ENCODE measurements at places on chromosomes 3 and 15. TPM values are rescaled to one million over a fixed set of nuclear protein-coding genes. Genes with fewer than 3 reads are reported as not detected.

GRCh38 chr3:13106308-13107001 lies 33.2 kb upstream of the IQSEC1 start:
- no peak for DNase-seq

DNA sequence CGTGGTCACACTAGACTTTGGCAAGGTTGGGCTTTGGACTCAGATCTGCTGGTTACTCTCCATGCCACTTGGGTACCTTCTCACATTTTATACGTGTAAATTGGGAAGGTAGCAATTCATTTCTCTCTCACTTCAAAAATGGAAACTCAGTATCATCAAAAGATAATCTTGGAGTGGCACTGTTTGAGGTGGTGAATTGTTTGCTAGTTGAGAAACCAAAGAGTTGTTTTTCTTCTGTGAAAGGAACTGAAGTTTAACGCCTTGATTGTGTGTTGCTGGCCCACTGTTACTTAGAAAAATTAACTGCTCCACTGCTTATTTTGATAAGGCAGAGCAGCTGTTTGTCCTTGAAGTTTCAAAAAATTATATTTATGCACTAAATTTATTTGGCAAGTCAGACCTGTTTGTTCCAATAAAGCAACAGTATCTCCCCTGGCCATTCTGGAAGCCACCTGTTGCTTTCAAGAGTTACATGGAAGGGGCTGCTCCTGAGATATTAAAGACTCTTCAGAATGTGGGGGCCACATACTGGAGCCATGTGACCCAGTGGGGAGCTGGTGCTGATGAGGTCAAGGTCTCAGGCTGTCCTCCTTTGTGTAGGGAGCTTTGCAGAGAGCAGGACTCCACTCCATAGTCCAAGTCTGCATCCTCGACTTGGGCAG lies 16.2 kb downstream of the PLCL2 start:
- no peak for DNase-seq

- peak; percentile 37 for DNase-seq
Observed at GRCh38 chr15:72141171-72142084, 23.2 kb downstream of the SENP8 start.

DNA sequence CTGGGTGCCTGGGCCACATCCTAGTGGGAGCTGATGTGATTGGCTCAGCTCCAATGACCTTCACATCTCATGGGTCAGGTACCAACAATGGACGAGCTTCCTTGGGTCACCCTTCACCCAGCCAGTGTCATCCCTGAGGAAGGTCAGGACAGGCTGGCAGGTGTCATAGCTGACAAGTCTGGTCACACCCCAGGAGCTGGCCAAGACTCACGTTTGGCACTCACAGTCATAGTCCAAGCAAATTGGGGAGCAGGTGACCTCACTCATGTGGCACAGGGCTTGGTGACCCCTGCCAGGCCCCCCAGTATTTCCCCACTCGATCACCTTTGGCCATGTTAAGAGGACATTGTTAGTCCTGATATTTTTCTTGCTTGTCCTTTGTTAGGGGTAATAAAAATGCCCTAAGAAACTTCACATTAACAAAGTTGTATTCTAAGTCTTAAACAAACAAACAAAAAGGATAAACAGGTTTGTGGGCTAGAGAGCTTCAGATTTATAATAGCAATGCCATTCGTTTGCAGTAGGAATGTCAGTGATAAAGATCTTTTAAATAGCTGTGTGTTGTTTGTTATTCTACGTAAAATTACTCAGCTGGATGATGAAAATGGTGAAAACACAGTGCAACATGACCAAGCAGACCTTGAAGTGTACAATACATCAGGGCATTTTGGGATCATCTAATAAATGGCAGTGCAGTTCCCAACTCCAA lies 79.5 kb upstream of the POMGNT2 start:
- DNase-seq, result peak; percentile 89

DNA sequence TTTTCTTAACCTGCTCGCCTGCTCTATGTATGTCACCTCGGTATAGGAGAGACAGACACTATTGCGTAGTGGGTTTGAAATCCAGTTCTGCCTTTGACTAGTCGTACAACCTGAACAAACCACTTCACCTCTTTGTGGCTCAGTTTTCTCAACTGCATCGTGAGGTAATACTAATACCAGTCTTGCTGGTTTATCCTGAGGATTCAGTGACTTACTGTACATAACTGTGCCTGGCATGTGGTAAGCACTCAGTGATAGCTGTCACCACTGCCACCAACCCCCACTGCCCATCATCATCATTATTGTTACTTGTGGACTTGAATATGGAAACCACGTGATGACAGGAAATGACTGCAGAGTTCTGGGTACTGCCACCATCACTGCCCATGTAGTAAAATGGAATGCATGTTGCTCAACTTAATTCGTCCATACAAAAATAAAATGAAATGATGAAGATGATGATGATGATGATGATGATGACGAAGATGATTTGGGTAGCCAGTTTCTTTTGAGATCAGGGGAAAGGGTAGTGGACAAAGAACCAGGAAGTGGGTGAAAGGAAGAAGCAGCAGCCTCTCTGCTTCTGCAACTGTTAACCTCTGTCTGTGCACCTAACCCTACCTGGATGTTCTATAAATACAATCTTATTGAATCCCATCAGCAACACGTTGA lies 228.1 kb downstream of the FEZF2 start:
- DNase-seq, result no peak

- no peak for DNase-seq
Observed at GRCh38 chr3:183449791-183450190, 21.4 kb upstream of the MCF2L2 start.

GRCh38 chr3:144516589-144516988 lies 545.0 kb downstream of the DIPK2A start:
- DNase-seq, result no peak

DNA sequence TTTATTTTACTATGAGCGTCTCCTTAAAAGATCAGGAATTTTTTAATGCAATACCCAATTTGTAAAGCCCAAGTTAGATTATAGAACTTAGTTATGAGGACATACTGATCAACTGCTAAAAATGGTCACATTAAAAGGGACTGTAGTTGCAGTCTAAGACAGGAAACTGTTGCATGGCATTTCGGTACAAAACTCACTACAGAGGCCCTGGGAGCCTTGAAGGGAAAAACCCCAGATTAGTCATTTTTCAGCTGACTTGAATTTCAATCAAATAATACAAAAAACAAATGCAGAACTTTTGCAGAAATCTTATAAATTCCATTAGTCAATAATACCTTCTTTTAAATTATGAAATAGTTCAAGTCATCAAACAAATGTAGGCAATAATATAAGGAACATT lies 6.9 kb upstream of the PTX3 start:
- peak; percentile 72 for DNase-seq

DNA sequence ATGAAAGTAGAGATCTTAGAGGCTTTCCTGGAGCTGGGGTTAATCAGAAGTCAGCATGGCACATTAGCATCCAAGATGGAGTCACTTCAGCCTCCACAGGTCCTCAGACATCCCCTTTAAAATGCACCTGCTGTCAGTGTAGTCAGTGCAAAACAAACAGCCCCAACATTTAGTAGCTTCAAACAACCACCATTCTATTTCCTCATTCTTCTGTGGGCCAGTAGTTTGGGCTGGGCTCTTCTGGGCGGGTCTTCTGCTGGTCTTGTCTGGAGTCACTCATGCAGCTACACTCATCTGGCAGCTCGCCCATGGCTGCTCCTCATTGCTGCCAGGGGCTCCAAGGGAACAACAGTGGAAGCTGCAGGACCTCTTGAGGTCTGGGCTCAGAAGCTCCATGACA lies 99.9 kb downstream of the TLE3 start:
- DNase-seq, result no peak

DNA sequence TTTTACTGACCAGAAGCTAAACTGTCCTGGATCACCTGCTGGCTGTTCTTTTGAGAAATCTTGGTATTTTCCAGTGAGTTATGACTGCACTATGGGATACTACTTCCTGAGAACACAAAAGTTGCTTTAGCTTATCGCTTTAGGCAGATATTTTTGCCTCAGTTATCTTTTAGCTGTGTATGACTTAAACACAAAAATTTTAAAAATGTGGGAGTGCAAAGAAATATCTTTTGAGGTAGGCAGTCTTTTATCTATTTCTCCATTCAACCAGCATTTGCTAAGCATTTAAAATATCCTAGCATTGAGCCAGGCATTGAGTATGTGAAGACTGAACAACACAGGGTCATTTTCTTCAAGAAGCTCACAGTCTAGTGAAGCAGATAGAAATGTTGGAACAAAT lies 981.9 kb downstream of the FHIT start:
- DNase-seq, result no peak

GRCh38 chr3:66075281-66075680 lies 36.6 kb upstream of the MAGI1 start:
- DNase-seq, result no peak

DNA sequence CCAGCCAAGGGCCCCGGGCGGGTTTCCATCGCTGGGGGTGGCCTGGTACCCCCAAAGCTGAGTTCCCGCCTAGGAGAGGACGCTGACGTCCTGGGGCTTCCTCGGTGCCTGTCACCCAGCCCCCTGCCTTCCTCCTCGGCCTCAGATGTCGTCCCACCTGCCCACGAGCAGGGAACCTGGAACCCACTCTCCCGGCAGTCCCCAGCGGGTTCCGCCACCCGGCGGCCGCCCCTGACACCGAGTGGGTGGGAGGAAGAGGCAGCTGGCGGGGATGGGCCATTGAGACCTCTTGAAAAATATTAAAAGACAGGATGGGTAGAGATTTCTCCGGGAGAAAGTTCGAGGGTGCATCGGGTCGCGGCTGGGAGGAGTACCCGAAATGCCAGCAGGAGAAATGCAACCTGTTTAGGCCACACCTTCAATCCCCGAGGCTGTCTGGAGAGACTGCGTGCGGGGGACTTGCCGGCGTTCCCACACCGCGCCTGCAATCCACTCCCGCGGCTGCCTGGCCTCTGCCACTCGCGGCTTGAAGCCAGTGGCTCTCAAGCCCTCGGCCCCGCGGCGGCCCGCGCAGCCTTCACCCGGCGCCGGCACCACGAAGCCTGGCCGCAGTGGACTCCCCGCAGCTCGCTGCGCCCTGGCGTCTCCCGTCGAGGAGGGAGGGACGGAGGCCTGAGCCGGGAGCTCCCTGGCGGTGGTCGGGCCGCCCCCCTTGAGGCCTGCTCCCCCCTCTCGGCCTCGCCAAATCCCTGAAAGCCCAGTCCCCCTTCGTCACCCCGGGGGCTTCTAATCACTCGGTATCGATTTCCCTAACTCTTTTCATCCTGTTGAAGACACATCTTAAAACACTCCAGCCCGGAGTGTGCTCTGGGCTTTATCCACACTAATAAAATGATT lies 8.6 kb upstream of the NR2F2 start:
- DNase-seq, result peak; percentile 67

GRCh38 chr3:108036401-108036800 lies 54.4 kb downstream of the CD47 start:
- DNase-seq, result peak; percentile 6

DNA sequence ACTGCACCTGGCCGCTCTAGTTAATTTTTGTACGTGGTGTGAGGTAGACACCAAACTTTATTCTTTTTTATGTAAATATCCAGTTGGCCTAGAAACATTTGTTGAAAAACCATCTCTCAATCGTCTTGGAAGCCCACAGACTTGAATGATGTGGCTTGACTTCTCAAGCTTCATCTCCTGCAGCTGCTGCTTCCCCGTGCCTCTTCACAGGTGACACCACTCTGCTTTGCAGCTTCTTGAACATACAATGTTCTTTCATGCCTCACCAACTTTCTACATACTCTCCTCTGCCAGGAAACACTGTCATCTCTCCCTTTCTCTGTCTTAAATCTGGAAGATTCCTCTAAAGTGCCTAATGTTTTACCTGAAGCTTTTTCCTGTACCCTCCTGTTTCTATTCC lies 35.6 kb downstream of the MAP6D1 start:
- DNase-seq, result no peak

The RASGRP1 gene
- 0.38 TPM for total RNA-seq

The VGLL3 gene
- 4.2 TPM for total RNA-seq

The STAB1 gene
- 340 TPM for total RNA-seq

The CPN2 gene
- total RNA-seq, result not detected

The IL1RAP gene
- 8.7 TPM for total RNA-seq

Data from endothelial cell of umbilical vein (primary cell).